ENCODE measurements at places on chromosomes 12 and 14.

DNA sequence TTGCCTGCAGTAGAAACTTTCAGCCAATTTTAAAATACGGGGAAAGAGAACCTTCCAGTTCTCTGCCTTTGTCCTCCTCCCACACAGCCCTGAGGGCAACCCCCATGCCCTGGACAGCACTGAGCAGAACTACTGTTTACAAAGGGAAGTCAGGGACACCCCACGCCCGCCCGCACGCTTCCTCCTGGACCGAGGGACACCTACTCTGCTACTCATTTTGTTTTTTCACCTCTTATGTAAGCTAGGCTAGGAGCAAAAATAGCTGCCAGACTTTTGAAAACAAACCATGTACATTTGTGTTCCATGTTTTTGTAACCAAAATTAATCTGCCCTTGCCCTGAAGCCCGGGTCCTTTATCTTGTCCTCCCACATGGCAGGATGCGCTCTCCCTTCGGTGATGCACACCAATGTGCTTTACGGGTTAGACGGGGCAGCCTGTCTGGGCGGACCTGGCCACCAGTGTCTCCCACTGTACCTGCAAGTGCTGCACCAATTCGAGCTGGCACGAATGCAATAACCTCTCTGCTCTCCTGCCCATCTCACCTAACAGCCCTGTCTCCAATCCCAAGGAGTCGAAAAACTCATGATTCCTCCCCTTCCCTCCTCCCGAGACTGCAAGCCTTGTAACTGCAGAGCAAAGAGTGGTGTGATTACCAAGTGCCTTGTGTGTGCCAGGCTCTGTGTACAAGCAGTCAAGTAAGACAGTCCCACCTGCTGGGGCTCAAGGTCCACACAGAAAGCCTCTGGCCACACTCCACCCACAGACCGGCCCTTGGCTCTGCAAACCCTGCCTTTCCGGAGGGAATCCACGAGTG, 85.2 kb downstream of the CCDC88C start:
- DNase-seq = peak; percentile 84

DNA sequence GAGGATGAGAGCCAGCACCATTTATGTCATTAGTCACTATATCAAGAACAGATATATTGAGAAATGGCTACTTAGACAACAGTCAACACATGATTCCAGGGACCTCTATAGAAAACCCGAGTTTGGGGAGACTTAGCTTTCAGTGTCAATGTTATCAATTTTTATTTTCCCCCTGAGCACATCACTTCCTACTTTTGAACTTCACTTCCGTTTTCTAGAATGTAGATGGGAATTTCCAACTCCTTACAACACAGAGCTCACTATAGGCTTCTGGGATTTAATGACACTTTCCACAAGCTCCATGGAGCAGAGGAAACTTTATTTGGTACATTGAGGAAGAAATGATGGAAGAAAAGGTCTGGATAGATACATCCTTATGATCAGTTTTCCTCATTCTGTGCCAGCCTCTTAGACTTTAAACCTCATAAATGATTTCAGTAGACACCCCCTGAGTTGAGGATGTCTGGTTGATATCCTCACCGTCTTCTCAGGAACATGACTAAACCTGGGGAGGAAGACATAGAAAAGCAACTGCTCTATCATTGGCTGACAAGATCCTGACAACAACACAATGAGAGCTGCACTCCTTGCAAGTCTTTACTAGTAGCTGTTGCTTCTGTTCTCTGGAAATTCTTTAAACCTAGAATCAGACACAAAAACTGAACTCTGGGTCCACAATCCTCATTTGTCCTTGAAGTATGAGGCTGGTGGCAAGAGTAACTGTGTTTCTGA, 449.4 kb upstream of the OR4E1 start:
- no peak for DNase-seq

GRCh38 chr12:95004610-95005009, 1.1 kb upstream of the NDUFA12 start:
- DNase-seq = no peak

DNA sequence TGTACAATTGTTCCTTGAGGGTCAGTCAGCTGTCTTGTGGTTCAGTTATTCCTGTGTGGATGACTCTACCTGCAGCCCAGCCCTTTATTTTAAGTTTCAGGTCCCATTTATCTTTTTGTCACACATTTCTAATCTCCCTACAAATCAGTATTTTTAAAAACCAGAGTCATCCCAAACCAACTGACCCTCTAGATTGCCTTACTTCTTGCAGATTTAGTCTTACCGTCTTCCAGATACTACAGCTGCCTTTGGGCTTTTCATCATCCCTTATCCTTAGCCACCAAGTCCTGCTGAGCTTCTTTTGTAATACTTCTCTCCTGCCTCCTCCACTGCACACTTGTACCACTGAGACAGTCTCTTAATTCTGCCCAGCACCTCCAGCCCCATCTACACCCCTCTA, 54.9 kb downstream of the PRKCH start:
- no peak for DNase-seq

DNA sequence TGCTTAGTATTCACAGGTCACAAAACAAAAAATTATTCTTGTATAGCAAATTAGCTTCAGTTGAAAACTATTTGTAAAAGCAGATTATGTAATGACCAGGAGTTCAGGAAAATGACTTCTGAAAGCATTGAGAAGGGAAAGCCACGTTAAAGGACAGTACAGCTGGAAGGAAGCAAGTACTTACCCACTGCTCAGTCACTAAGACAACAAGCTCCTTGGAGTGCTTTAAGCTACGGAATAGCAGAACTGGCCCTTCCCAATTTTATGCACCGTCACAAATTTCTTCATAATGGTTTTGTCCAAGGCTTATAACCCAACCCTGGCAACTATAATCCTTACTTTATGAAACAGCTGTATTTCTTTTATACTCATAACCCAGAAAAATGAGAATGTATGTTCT, 13.0 kb upstream of the SNAPC1 start:
- no peak for DNase-seq

Data from upper lobe of right lung (tissue), 1 donor.